MM.1S (cell line): ENCODE measurements at places on chromosomes 5 and 9.
A peak's percentile ranks its signal among the peaks of the same experiment; 100 is the strongest.

DNA sequence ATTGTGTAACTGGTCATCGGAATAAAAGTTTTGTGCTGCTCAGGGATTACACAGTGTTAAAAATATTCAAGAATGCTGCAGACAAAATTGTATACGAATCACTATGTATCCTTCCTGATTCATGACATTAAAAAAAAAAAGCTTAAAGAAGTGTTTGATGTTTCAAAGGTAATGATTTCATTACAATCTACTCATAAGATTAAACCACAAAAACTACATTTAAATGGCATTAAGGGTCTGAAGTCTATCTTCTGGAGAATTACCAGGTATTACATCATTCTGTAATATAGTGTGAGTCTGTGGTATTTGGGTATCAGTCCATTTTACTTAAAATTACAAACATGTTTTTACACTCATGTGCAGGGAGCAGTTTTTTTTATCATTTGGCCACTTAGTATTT lies 324.4 kb downstream of the NDUFS4 start:
- H3K27ac ChIP-seq, result no peak overlapping the region
- no peak for DNase-seq
- H3K27me3 ChIP-seq, result no peaks in the 10 kb centered on the region
- H3K4me3 ChIP-seq, result no peak overlapping the region
- no peaks in the 10 kb centered on the region for H3K36me3 ChIP-seq
- H3K4me1 ChIP-seq, result no peaks in the 10 kb centered on the region

GRCh38 chr5:121415270-121415669 lies 436.4 kb upstream of the FTMT start:
- H3K27me3 ChIP-seq, result no peaks in the 10 kb centered on the region

DNA sequence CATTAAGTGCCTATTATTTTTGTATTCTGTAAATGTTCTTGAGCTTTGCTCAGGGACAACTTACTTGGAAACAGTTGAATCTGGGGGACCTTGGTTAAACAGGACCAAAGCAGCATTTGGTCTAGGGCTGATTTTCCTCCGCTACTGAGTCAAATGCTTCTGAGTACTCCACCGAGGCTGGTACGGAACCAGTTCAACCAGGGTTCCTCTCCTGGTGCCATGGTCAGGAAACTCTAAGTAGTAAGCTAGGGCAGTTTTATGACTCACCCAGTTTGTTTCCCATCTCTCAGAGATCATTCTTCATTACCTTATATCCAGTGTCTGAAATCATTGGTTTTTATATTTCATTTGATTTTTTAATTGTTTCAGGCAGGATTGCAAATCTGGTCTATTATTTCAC lies 111.9 kb upstream of the TNFAIP8 start:
- no peak for DNase-seq
- H3K27me3 ChIP-seq, result no peaks in the 10 kb centered on the region

DNA sequence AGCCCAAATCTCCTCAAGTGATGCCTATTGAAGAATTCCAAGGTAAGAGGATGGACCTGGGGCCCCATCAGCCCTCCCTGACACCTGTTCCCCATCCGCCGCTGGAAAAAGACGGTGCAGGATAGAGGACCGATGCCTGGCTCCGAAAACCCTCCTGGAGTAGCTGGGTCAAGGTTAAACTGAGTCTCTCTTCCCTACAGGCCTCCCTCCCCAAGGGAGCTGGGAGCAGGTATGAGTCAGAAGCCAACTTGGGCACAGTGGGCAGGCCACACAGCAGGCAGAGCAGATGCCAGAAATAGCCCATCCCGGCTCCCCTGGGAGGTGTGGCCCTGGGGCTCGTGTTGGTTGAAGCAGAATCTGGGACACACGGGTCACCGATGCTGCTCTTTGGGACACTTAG lies 75.6 kb downstream of the NTNG2 start:
- H3K27me3 ChIP-seq, result peaks cover 77% of the 10 kb centered on the region
- H3K4me1 ChIP-seq, result no peaks in the 10 kb centered on the region
- H3K27ac ChIP-seq, result no peak overlapping the region
- no peaks in the 10 kb centered on the region for H3K36me3 ChIP-seq

GRCh38 chr9:110141227-110141793 lies 66.6 kb downstream of the C9orf152 start:
- no peak overlapping the region for H3K4me3 ChIP-seq
- H3K27ac ChIP-seq, result peak overlapping the region; percentile 95; the same call in 1 of the 2 replicates
- peaks cover 58% of the 10 kb centered on the region for H3K4me1 ChIP-seq
- no peak for DNase-seq
- peaks cover 16% of the 10 kb centered on the region for H3K36me3 ChIP-seq
- H3K27me3 ChIP-seq, result no peaks in the 10 kb centered on the region

DNA sequence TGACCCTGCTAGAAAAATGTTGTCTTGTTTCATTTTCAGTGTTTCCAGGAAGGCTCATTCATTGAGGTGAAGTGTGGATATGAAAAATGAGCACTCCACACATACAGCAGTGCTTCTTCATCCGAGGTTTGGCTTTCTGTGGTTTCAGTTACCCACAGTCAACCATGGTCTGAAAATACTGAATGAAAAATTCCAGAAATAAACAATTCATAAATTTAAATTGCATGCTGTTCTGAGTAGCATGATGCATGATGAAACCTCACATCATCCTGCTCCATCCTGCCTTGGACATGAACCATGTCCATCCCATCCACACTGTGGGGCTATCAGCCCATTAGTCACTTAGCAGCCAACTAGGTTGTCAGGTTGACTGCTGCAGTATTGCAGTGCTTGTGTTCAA lies 10.4 kb upstream of the SLC45A2 start:
- no peak overlapping the region for H3K4me3 ChIP-seq
- DNase-seq, result peak; percentile 48
- peak overlapping the region; percentile 22; the same call in 1 of the 2 replicates for H3K27ac ChIP-seq

GRCh38 chr9:4126184-4126865 lies 173.5 kb downstream of the GLIS3 start:
- H3K4me3 ChIP-seq, result no peak overlapping the region
- no peak for DNase-seq
- H3K27me3 ChIP-seq, result no peaks in the 10 kb centered on the region
- H3K36me3 ChIP-seq, result no peaks in the 10 kb centered on the region

DNA sequence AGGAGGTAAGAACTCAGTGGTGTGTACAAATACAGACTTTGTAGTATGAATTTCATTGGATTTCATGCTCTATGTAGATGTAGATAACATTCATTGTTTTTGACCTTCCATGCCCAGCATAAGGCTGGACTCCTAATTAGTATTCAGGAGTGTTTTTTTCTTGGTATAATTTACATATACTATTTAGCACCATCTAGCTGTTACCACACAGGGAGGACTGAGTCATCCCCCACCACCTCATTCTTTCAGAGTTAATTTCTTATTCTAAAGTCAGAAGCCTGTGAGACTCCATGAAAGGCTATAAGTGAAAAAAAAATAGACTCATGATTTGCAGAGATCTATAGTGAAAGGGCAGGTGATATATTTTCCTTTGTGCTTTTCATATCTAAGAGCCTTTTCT lies 555.0 kb downstream of the PRR16 start:
- no peak overlapping the region for H3K27ac ChIP-seq
- DNase-seq, result no peak

- no peaks in the 10 kb centered on the region for H3K36me3 ChIP-seq
- H3K27me3 ChIP-seq, result no peaks in the 10 kb centered on the region
- no peak overlapping the region for H3K27ac ChIP-seq
- H3K4me3 ChIP-seq, result no peak overlapping the region
- H3K4me1 ChIP-seq, result peaks cover 10% of the 10 kb centered on the region
- no peak for DNase-seq
Measured at GRCh38 chr5:93192087-93192486, 388.9 kb downstream of the NR2F1-AS1 start.

GRCh38 chr5:152246401-152246800 lies 158.7 kb downstream of the NMUR2 start:
- H3K4me1 ChIP-seq, result no peaks in the 10 kb centered on the region
- H3K27ac ChIP-seq, result no peak overlapping the region
- DNase-seq, result peak; percentile 49
- H3K36me3 ChIP-seq, result no peaks in the 10 kb centered on the region

DNA sequence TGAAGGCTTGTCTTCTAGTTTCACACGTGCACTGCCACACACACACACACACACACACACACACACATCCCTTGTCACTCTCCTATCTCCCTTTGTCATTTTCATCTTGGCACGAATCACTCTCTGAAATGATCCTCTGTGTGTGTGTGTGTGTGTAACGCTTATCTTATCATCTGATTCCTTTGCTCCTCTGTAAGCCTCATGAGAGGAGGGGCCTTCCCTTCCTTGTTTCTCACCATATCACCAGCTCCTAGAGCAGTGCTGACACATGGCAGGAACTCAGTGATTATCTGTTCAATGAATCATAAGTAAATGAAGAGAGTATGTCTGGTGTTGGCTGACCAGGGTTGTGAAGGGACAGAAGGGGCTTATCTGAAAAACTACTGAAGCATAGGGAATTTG lies 53.3 kb downstream of the PDE4D start:
- DNase-seq, result no peak
- no peaks in the 10 kb centered on the region for H3K4me1 ChIP-seq
- H3K27ac ChIP-seq, result no peak overlapping the region
- no peaks in the 10 kb centered on the region for H3K36me3 ChIP-seq
- no peak overlapping the region for H3K4me3 ChIP-seq

- no peak for DNase-seq
- H3K4me1 ChIP-seq, result peaks cover 33% of the 10 kb centered on the region
- H3K4me3 ChIP-seq, result no peak overlapping the region
- no peaks in the 10 kb centered on the region for H3K36me3 ChIP-seq
- no peak overlapping the region for H3K27ac ChIP-seq
- H3K27me3 ChIP-seq, result no peaks in the 10 kb centered on the region
Measured at GRCh38 chr5:36237751-36238150, 4.0 kb downstream of the NADK2 start.

DNA sequence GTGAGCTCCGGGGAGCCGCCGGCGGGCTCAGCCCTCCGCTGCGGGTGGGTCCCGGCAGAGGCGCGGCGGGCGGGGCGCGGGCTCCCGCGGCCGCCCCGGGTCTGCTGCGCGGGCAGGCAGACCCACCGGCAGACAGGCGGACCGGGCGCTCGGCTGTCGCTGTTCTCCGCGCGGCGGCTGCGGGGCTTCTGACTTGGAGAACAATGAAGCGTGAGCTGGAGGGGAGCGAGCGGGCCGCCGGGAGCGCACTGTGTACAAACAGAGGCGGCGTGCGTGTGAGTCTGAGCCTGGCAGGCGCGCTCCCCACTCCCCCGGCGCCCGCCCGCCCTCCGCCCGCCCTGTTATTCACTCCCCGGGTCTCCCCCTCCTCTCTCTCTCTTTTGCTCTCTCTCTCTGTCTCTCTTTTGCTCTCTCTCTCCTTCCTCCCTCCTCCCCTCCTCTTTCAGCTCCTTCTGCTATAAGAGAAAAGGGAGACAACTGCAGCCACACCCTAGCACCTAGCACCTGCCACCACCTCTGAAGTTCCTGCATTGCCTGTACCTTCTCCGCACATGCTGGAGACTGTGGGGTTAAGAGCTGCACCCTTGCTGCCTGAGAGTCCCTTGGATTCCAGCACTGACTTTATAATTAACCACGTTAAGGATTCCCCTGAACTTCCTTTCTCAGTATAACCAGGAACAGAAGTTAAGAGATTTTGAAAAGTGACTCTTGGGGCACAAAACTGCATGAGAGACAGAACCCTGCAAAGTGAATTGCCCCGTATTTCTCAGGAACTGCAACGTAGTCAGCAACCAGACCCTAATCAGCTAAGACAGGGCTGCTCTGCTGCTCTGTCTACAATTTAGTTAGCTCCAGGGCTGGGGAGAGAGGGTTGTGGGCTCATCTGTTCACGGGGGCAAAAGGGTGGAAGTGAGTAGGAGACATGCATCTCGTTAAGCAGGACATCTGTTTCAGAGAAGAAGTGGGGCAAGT lies at the start of gene EDIL3:
Gene EDIL3 (minus strand): TSS at position 277 of the 972 bp plus-strand sequence. CDS start 506 bp downstream, outside the sequence.
- no peak within 1 kb of the TSS for H3K27ac ChIP-seq
- H3K4me3 ChIP-seq, result peak within 1 kb of the TSS; percentile 60
- peak; percentile 35 for DNase-seq
- H3K36me3 ChIP-seq, result no peaks in the 10 kb centered on the region
- H3K27me3 ChIP-seq, result no peaks in the 10 kb centered on the region; the same call in 1 of the 2 replicates
- no peaks in the 10 kb centered on the region for H3K4me1 ChIP-seq

DNA sequence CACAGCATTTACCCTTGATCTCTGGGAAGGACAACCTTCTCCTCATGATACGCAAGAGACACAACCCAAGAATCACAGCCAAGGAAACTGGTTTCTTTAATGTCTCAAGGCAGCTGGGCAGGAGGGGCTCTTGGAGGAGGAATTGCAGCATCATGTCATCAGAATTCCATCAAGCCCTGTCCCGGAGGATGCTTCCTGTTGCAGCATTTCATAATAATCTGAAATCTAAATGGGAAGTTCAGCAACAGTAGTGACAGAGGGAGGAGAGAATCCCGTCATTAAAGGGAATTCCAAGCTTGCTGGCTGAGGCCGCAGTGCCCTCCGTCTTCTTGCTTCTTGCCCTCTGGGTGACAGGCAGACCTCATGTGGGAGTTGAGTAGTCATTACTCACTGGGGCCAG lies 192.7 kb downstream of the TENT4A start:
- no peak for DNase-seq
- no peak overlapping the region for H3K27ac ChIP-seq
- H3K27me3 ChIP-seq, result no peaks in the 10 kb centered on the region
- no peaks in the 10 kb centered on the region for H3K4me1 ChIP-seq

GRCh38 chr5:135248801-135249231 lies 150.2 kb downstream of the MACROH2A1 start:
- no peaks in the 10 kb centered on the region for H3K4me1 ChIP-seq
- no peaks in the 10 kb centered on the region for H3K36me3 ChIP-seq
- H3K27me3 ChIP-seq, result no peaks in the 10 kb centered on the region
- no peak overlapping the region for H3K27ac ChIP-seq
- DNase-seq, result no peak
- no peak overlapping the region for H3K4me3 ChIP-seq

DNA sequence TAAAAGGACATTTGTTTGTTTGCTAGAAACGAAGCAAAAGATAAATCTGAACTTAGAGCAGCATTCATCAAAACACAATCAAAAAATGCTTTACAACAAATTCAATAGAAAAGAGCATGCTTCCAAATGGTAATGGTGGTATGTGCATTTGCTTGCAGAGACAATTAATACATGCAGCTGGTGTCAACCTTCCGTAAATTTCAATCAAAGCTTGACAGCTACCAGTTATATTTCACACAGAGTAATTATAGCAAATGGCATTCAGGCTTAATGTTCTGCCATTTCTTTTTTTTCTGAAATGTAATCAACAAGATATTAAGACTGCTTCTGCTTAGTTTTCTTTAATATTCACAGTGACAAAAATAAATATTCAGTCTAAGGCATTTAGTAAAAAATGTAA lies 90.6 kb downstream of the AUH start:
- no peak for DNase-seq
- H3K27me3 ChIP-seq, result no peaks in the 10 kb centered on the region
- no peak overlapping the region for H3K27ac ChIP-seq
- H3K36me3 ChIP-seq, result no peaks in the 10 kb centered on the region

- no peaks in the 10 kb centered on the region for H3K27me3 ChIP-seq
- H3K36me3 ChIP-seq, result no peaks in the 10 kb centered on the region
- no peak overlapping the region for H3K27ac ChIP-seq
- no peaks in the 10 kb centered on the region for H3K4me1 ChIP-seq
- H3K4me3 ChIP-seq, result no peak overlapping the region
Measured at GRCh38 chr9:115642285-115642684, 511.3 kb upstream of the PAPPA start.
